Thoracic aorta (tissue), 2 donors: ENCODE measurements at places on chromosomes 3 and 15.

- DNase-seq, result no peak
These were observed 148.5 kb upstream of the CTDSPL start for GRCh38 chr3:37712918-37713817.

DNA sequence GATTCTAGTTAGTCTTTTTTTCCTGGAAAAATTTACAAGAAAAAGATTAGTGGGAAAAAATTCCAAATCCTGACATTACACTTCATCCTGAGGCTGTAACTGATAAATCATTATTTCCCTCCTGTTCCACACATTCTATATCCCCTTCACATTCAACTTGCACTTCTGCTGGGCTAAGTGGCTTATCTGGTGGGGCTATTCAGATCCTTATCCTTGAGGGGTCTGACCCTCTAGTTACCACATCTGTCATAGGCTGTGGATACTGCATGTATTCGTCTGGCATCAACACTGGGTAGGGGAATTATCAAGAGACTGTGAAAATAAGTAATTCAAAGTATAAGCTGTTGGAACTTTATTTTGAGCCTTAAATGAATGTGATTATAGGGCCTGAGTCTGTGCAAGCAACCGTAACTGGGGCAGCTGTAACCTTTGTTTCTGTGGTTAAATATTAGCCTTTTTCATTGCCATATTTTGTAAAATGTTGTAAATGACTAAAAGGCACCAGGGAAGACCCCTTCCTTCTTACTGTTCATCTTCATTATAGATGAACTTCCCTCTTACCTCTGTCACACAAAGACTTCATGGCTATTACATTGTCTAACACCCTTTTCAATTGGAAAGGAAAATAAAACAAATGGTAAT is 28.0 kb upstream of the TEX9 start:
- no peak for DNase-seq

DNA sequence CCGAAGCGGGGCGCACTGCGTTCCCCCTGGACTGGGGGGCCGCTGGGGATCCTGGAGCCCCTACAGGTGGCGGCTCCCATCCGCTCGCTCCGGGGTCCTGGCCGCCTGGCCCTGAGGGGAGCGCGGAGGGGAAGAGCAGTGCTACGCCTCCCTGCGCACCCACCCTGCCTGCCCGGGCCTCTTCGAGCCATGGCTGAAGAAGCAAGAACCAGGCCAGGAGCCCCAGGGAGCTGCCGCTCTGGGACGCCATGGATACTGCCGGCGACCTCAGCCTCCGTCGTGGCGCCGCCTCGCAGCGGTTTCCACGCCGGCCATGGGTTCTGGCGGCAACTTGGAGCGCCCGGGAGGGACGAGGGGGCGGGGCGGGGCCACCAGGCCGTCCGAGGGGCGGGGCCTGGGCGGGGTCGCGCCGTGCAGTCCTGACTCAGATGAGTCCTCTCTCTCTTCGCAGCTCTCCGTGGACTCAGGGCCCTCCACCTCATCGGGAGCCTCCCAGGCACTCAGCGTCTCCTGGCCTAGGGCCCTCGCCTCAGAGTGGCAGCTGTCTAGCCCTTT is 50.9 kb downstream of the MYL3 start:
- DNase-seq, result peak; percentile 35

DNA sequence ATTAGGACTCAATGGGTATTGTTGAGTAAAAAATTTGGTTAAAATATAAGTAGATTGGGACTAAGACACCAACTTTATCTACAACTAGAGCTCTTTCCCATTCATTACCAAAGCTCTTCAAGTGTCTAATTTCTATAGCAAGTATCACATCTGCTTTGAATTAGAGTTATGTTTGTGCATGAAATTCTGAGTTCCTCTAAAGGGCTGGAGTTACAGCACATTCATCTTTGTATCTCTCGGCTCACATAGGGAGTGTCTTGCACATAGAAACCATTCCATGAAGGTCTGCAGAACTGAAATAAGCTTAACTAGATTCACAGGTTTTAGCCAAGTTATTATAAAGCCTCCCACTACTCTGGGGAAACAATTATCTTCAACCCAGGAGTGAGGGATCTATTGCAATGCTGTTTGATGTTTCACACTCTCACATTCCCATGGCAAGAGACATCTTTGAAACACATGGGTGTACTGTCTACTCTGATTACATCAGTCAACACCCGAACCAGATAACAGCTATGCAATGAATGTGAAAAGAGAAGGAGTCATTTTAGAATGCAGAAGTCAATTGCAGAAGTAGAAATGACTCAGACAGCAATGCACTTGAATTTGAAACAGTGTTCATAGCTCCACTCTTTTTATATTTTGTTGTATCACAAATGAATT is 93.1 kb upstream of the KBTBD8 start:
- DNase-seq, result no peak

- DNase-seq, result no peak
These were observed 45.7 kb upstream of the STT3B start for GRCh38 chr3:31486865-31487533.

DNA sequence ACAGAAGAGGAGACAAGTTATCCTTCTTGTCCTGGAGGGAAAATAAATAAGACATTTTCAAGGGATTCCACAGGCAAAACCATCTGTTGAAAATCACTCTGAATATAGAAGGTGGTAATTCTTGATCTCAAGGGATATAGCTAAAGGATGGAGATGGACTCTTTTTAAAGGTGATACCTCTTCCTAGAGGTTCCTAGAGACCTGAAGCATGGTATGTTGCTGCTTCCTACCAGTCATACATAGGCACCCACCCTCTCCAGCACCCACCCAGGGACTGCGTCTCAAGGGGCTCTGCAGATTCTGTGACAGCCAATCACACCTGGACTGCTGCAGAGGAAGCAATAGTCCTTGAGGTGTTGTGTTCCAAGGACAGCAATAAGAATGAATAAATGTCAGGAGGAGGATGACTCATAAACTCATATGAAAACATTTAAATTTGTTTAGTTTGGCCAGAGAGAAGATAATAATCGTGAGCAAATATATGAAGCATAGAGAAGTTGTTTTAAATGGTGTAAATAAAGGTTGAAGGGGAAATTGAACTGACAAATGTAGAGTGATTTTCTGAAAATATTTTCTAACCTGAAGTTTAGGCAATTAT is 741.6 kb upstream of the CBLB start:
- no peak for DNase-seq

- no peak for DNase-seq
These were observed 153.0 kb upstream of the SMAD3 start for GRCh38 chr15:66912441-66912840.

GRCh38 chr3:166052440-166052839 is 215.2 kb upstream of the BCHE start:
- DNase-seq, result no peak

GRCh38 chr3:11164607-11165006 is 10.3 kb downstream of the HRH1 start:
- DNase-seq, result no peak

DNA sequence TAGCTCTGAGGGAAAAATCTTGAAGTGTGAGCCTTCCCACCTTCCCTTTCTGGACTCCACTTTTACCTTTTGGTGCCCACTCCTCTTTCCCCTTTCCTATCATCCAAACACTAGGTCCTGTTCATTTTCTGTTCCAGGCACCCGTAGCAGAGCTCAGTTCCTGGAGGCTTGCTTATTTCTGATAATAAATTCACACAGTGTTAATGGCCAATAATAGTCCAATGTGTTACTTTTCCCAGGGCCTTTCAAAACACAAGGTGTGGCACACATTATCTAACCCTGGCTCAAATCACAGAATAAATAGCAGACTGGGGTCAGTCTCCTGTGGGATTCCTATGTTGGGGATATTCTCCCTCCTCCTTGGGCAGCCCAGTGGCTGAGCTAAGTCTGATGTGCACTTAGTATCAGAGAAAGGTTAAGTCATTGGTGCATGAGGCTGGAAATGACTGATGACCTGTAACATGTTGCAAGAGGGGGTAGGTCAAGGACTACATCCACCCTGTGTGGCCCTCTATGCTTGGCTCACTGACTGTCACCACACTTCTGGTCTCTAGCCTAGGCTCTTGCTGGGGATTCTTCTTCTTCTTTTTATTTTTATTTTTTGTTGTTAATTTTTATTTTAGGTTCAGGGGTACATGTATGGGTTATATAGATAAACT is 43.7 kb upstream of the ROPN1 start:
- DNase-seq, result no peak
